ENCODE measurements at places on chromosomes 7 and 10.

DNA sequence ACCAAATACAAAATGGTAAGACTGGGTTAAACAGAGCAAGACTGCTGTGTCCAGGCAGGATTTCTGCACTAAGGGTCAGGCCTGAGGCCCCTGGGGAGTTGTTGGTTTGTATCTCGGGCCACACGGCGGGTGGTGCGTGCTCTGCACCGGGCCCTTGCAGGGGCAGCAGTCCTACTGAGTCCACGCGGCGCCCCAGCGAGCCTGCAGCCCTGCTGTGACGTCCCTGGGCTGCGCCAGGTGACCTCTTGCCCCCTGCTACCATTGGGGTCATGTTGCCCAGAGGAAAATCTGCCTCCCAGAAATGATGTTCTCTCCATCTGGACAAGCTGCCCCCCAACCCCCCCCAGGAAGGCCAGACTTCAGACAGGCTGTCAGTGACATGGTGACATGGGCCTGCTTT lies 281.5 kb downstream of the CELF2 start:
- no peak for DNase-seq

GRCh38 chr10:113879691-113880090 lies 25.2 kb downstream of the NHLRC2 start:
- no peak for DNase-seq

DNA sequence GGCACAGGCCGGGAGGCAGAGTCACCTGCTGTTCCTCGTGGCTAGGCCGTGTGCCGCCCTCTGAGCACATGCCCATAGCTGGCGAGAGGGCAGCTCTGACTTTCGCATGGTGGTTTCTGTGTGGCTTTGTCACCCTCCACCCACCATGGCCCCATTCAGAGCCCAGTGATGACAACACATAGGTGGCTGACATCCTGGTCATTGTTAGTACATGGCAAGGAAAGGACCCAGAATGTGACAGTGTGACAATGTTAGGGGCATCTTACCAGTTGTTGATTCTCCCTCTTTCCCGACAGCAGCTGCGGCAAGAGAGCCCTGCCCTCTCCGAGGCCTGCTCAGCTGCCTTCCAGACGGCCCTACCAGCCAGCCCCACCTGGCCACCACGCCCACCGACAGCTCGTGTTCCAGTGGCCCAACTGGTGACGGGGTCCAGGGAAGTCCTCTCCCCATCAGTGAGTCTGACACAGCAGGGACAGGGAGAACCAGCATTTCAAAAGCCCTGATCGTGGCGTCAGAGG lies 52.2 kb downstream of the ZNF467 start:
- DNase-seq, result no peak

DNA sequence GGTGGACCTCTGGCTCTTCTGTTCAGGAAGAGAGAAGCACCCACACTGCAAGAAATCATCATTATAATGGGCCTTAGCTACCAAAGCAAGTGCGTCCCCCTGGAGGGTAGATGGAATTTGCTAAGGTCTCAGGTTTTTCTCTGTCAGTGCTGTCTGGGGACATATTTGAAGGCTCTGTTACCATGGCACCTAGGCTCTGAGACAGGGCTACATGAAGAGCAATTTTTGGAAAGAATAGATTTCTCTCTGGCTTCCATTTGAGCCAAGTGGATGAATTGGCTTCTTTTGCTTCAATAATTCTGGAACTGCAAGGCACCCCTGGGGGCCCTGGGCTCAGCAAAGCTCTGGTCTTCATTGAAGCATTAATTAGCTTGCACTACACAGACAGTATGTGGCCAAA lies 349.1 kb upstream of the GALNT17 start:
- DNase-seq, result no peak

- DNase-seq, result no peak
These were observed 11.9 kb downstream of the LRRC4 start for GRCh38 chr7:128019288-128019687.

All from AG04450 (cell line).